Gastrocnemius medialis (tissue), 4 donors: ENCODE measurements at places on chromosomes 1 and 21. TPM values are rescaled to one million over a fixed set of nuclear protein-coding genes. Genes with fewer than 3 reads are reported as not detected.

The ZNF695 gene
- total RNA-seq: not detected

The RCSD1 gene
- total RNA-seq: 7.8 TPM

The PRR9 gene
- total RNA-seq: not detected

The PGBD2 gene
- 2.2 TPM for total RNA-seq

The ADORA1 gene
- 0.25 TPM for total RNA-seq

The TMCO4 gene
- total RNA-seq: 1.4 TPM

GRCh38 chr1:33007190-33008050, 29.3 kb downstream of the AK2 start:
- H3K27me3 ChIP-seq: no peaks in the 10 kb centered on the region
- peak overlapping the region; percentile 44 for H3K27ac ChIP-seq
- H3K4me3 ChIP-seq: no peak overlapping the region
- peaks cover 38% of the 10 kb centered on the region for H3K4me1 ChIP-seq

GRCh38 chr1:185348985-185349384, 31.9 kb upstream of the IVNS1ABP start:
- H3K4me3 ChIP-seq: no peak overlapping the region
- no peak for DNase-seq
- no peaks in the 10 kb centered on the region for H3K4me1 ChIP-seq
- no peaks in the 10 kb centered on the region for H3K36me3 ChIP-seq
- H3K27ac ChIP-seq: no peak overlapping the region

GRCh38 chr1:220759147-220759546, 11.0 kb downstream of the MTARC2 start:
- H3K27me3 ChIP-seq: no peaks in the 10 kb centered on the region
- no peak overlapping the region for H3K27ac ChIP-seq
- no peak for DNase-seq
- H3K4me3 ChIP-seq: no peak overlapping the region

- H3K27ac ChIP-seq: peak overlapping the region; percentile 98
- H3K4me1 ChIP-seq: peaks cover 56% of the 10 kb centered on the region
- H3K36me3 ChIP-seq: no peaks in the 10 kb centered on the region
- no peaks in the 10 kb centered on the region for H3K27me3 ChIP-seq
- DNase-seq: no peak
- H3K4me3 ChIP-seq: no peak overlapping the region
Measured at GRCh38 chr1:227939791-227940771, 7.7 kb downstream of the WNT9A start.

DNA sequence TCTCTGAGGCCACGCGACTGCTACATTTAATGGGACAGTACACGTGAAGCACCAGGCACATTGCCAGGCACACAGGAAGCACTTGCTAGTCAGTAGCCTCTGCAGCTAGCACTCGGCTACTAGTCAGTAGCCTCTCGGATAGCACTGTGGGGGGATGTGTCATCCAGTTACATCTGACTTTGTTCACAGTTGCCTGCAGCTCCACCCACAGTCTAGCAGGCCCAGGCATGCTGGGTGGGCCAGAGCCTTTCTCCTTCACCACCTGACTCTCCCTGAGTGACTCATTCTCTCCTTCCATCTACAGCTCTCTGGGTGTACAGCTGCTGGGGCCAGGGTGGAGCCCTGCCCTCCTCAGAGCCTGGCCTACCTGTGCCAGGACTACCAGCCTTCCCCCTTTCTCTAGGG, 51.5 kb downstream of the PTPRF start:
- H3K4me1 ChIP-seq: peaks cover under 1% of the 10 kb centered on the region
- no peaks in the 10 kb centered on the region for H3K36me3 ChIP-seq
- no peak overlapping the region for H3K4me3 ChIP-seq
- no peaks in the 10 kb centered on the region for H3K27me3 ChIP-seq

DNA sequence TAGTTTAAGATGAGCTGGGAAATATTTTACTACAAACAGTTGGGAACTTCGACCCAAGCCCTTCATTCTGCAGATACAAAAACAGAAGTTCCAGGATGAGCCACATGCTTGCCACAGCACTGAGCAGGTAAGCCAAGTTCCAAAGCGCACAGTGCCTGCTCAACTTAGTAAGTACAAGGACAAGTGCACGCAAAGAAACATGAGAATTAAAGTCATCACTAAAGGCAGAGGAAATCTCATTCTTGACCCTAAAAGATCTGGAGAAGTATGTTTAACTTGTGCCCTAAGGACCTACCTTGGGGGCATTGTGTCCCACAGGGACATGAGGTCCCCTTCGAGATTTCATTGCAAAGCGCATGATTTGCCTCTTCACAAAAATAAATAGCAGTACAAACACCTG, 1.2 kb upstream of the UBAP2L start:
- H3K36me3 ChIP-seq: peaks cover 25% of the 10 kb centered on the region
- no peaks in the 10 kb centered on the region for H3K27me3 ChIP-seq
- peak overlapping the region; percentile 97 for H3K27ac ChIP-seq
- peak overlapping the region; percentile 80 for H3K4me3 ChIP-seq
- H3K4me1 ChIP-seq: peaks cover 55% of the 10 kb centered on the region

DNA sequence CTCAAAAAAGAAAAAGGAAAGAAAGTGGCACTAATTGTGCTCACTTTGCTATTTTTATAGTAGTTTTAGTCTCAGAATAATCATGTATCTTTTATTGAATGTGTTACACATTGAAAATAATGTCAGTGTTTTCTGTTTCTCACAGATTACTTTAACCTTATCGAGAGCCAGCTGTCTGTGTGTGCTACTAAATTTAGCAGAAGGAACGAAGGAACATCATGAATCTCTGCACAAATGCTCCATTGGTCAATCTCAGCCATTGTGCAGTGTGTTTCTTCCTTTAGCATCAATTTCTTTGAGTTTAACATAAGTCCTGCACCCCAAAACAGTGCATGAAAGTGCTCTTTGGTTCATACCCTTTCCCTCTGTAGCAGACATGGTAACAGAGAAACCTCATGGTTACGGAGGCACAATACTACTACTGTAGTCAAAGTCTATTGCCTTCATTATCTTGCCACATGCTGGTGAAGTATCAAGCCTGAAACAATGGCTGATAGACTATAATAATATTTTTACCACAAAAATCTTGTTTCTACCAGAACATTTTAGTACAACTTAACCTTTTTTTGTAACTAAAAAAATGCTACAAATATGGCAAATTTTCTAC, 310.0 kb downstream of the HMCN1 start:
- H3K4me3 ChIP-seq: no peak overlapping the region
- H3K27ac ChIP-seq: no peak overlapping the region
- H3K27me3 ChIP-seq: no peaks in the 10 kb centered on the region
- no peaks in the 10 kb centered on the region for H3K36me3 ChIP-seq
- no peaks in the 10 kb centered on the region for H3K4me1 ChIP-seq

DNA sequence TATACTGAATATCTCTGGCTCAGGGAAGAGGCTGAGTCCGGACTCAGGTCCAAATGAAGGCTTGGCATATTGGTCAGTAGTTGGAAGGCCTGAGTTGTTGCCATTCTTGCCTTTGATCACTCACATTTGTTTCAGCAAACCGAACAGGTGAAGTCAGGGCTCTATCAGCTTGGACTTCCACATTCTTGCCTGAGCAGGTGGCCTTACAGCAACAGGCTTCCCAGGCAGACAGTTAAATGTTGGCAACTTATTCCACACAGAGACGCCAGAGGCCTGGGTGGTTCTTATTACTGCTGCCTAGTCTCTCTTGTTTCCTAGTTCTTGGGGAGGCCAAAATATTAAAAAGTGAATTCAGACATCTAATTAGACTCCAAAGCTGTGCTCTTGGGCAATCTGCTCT, 36.6 kb downstream of the XCL2 start:
- H3K27ac ChIP-seq: no peak overlapping the region
- H3K4me3 ChIP-seq: no peak overlapping the region
- DNase-seq: no peak
- no peaks in the 10 kb centered on the region for H3K27me3 ChIP-seq
- peaks cover 15% of the 10 kb centered on the region for H3K4me1 ChIP-seq
- no peaks in the 10 kb centered on the region for H3K36me3 ChIP-seq

- H3K4me3 ChIP-seq: no peak overlapping the region
- H3K4me1 ChIP-seq: no peaks in the 10 kb centered on the region
- no peak for DNase-seq
- H3K36me3 ChIP-seq: no peaks in the 10 kb centered on the region
- H3K27ac ChIP-seq: no peak overlapping the region
Measured at GRCh38 chr1:81387446-81387845, 413.3 kb upstream of the ADGRL2 start.

GRCh38 chr21:15063814-15064575, 805 bp downstream of the NRIP1 start:
- no peaks in the 10 kb centered on the region for H3K27me3 ChIP-seq
- DNase-seq: peak; percentile 36
- no peaks in the 10 kb centered on the region for H3K36me3 ChIP-seq
- peak overlapping the region; percentile 67 for H3K4me3 ChIP-seq
- peaks cover 51% of the 10 kb centered on the region for H3K4me1 ChIP-seq

GRCh38 chr1:101158424-101158823, 78.4 kb upstream of the S1PR1 start:
- DNase-seq: no peak
- H3K4me1 ChIP-seq: no peaks in the 10 kb centered on the region
- no peaks in the 10 kb centered on the region for H3K27me3 ChIP-seq
- H3K4me3 ChIP-seq: no peak overlapping the region
- H3K36me3 ChIP-seq: no peaks in the 10 kb centered on the region

GRCh38 chr1:25068316-25068715, 138.2 kb upstream of the RUNX3 start:
- H3K36me3 ChIP-seq: no peaks in the 10 kb centered on the region
- no peak for DNase-seq
- no peak overlapping the region for H3K27ac ChIP-seq
- H3K4me3 ChIP-seq: no peak overlapping the region

- H3K4me1 ChIP-seq: peaks cover 28% of the 10 kb centered on the region
- H3K36me3 ChIP-seq: peaks cover 18% of the 10 kb centered on the region
- peak; percentile 68 for DNase-seq
- H3K4me3 ChIP-seq: no peak overlapping the region
- peak overlapping the region; percentile 87 for H3K27ac ChIP-seq
Measured at GRCh38 chr1:231357831-231358354, 19.8 kb downstream of the SPRTN start.

DNA sequence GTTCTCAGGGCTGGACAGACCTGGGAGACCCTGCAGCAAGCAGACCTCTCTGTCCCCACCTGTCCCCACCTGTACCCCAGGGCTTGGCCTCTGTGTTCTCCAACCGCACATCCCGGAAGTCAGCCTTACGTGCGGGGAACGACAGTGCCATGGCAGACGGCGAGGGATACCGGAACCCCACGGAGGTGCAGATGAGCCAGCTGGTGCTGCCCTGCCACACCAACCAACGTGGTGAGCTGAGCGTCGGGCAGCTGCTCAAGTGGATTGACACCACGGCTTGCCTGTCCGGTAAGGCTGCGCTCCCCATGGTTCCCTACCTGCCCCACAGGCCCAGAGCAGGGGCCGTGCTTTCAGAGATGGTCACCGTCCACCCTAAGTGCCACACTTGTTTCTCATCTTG, 36.5 kb downstream of the ACOT11 start:
- H3K36me3 ChIP-seq: no peaks in the 10 kb centered on the region
- peaks cover 46% of the 10 kb centered on the region for H3K4me1 ChIP-seq
- DNase-seq: no peak
- H3K27me3 ChIP-seq: no peaks in the 10 kb centered on the region

DNA sequence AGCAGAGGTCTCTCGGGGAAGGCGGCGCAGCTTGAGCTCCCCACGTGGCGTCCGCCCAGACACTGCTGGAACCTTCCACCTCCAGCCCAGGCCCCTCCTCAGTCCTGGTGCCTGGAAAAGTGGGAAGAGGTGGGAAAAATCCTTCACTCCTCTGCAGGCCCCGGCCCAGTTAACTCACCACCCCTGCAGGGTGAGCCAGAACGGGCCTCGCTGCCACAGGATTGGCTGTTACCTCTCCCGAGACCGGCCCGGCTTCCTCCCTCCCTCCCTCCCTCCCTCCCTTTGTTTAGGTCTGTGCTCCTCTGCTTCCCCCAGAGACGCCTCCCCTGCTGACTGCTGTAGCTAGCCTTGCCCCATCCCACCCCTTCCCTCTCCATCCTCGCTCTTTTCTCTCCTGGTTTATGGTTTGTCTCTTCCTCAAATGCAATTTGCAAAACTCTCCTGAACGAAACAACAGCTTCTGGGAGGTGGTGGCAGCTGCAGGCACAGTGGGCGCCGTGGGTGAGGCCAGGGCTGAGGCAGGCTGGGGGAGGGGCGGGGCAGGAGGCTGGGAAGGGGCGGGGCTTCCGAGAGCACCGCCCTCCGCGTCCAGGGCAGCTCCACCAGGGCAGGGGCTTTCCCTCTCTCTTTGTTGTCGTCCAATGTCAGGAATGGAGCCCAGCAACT, 6.5 kb downstream of the CAPN9 start:
- no peak for DNase-seq
- peaks cover 24% of the 10 kb centered on the region for H3K4me1 ChIP-seq
- H3K27me3 ChIP-seq: no peaks in the 10 kb centered on the region
- no peak overlapping the region for H3K4me3 ChIP-seq
- no peak overlapping the region for H3K27ac ChIP-seq
- H3K36me3 ChIP-seq: no peaks in the 10 kb centered on the region

- no peak overlapping the region for H3K4me3 ChIP-seq
- H3K27me3 ChIP-seq: no peaks in the 10 kb centered on the region
- no peaks in the 10 kb centered on the region for H3K36me3 ChIP-seq
- H3K27ac ChIP-seq: peak overlapping the region; percentile 43
Measured at GRCh38 chr1:158002631-158003405, 9.4 kb downstream of the KIRREL1 start.

DNA sequence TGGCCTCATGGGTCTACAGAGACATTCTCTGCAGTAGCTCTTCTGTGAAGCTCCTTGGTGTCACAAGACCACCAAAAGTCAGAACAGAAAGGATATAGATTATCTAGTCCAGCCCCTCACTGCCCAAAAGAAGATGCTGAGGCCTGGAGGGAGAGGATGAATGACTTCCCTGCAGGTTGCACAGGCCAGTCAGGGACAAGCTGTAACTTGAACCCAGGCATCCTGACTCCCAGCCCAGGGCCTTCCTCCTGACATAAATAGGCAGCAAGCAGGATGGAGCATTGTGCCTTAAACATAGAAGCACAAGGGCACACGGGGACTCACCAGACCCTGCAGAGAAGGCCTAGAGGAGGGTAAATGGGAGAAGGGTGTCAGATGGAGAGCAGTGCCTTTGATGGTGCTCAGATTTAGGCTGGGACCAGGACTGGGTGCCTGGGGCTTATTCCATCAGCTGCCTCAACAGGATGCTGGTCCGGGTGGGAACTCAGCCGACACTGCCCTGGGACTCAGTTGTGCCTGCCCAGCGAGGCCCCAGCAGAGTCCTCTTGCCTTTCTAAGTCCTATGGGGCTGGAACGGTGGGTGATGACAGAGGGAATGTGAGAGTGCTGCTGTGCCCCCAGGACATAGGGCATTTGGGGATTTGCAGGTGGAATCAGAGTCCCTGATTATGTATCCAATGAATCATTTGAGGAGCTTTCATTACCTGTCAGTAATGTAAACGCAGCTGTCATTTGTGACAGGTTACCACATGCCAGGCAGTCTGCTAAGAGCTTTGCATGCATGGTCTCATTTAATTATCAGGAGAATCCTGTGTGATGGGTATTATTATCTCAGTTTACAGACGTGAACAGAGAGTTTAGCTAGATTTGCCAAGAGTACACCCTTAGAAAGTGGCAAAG, 13.2 kb downstream of the S100A7A start:
- no peak overlapping the region for H3K4me3 ChIP-seq
- no peak for DNase-seq
- H3K27ac ChIP-seq: no peak overlapping the region
- H3K36me3 ChIP-seq: no peaks in the 10 kb centered on the region
- H3K27me3 ChIP-seq: no peaks in the 10 kb centered on the region

GRCh38 chr1:230375780-230376179, 50.4 kb downstream of the PGBD5 start:
- H3K27me3 ChIP-seq: no peaks in the 10 kb centered on the region
- DNase-seq: no peak
- no peak overlapping the region for H3K27ac ChIP-seq
- no peaks in the 10 kb centered on the region for H3K4me1 ChIP-seq
- H3K4me3 ChIP-seq: no peak overlapping the region

- H3K36me3 ChIP-seq: no peaks in the 10 kb centered on the region
- H3K4me1 ChIP-seq: no peaks in the 10 kb centered on the region
- no peak overlapping the region for H3K4me3 ChIP-seq
Measured at GRCh38 chr1:218804014-218804785, 369.5 kb upstream of the LYPLAL1 start.
